ENCODE measurements at places on chromosomes 13 and 19. TPM values are rescaled to one million over a fixed set of nuclear protein-coding genes. Genes with fewer than 3 reads are reported as not detected.

The SERTM1 gene
- total RNA-seq: not detected

GRCh38 chr13:31530922-31531321 lies 208.4 kb upstream of the RXFP2 start:
- H3K4me3 ChIP-seq: no peak overlapping the region
- no peaks in the 10 kb centered on the region for H3K27me3 ChIP-seq
- no peaks in the 10 kb centered on the region for H3K4me1 ChIP-seq
- H3K36me3 ChIP-seq: no peaks in the 10 kb centered on the region
- DNase-seq: no peak

DNA sequence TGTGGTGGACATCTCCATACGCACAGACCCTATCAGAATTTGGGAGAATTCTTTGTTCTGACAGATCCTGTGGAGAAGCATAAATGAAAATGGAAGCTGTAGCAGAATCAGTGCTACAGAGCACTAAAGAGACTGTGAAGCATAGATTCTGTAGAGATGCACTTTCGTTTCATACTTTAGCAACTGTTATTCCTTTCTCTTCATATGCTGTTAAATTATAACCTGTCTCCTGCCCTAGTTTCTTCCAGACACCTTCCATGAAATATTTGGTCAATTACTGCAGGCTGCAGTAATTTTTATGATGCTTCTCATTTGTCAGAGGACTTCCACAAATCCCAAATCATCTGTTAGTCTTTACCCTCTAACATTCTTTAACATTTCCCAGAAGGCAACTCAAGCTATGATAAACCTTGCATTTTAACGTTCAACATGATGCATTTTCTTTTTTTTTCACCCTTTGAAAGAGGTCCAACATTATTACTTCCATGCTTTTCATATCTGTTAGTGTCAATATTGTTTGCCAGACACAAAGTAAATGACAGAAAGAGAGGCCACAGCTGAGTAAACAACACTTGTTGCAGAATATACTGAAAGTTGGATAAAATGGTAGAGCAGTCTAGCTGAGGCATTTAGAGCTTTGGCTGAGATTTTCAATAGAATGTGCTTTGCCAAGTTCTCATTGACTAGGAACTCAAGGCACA lies 412.7 kb downstream of the LMO7 start:
- no peaks in the 10 kb centered on the region for H3K27me3 ChIP-seq
- no peaks in the 10 kb centered on the region for H3K36me3 ChIP-seq
- no peak for DNase-seq
- H3K4me1 ChIP-seq: peaks cover 7% of the 10 kb centered on the region

DNA sequence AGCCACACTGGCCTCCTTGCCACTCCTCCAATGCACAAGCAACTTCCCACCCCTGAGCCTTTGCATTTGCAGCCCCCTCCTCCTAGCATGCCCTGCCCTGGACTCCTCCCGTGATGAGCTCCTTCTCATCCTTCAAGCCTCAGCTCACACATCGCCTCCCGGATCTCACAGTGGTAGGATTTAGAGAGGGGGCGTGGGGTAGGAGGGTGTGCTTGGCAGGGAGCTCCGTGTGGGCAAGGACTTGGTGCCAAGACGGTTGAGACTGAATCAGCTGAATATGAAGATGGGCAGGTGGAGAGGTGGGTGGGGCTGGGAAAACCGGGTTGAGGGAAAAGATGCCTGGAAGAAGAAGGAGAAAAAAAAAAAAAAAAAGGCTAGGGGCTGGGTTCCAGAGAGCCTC lies 48.4 kb upstream of the ZNRF4 start:
- H3K27me3 ChIP-seq: peaks cover 25% of the 10 kb centered on the region
- H3K4me1 ChIP-seq: no peaks in the 10 kb centered on the region
- no peak overlapping the region for H3K27ac ChIP-seq
- no peak overlapping the region for H3K4me3 ChIP-seq
- H3K36me3 ChIP-seq: no peaks in the 10 kb centered on the region

DNA sequence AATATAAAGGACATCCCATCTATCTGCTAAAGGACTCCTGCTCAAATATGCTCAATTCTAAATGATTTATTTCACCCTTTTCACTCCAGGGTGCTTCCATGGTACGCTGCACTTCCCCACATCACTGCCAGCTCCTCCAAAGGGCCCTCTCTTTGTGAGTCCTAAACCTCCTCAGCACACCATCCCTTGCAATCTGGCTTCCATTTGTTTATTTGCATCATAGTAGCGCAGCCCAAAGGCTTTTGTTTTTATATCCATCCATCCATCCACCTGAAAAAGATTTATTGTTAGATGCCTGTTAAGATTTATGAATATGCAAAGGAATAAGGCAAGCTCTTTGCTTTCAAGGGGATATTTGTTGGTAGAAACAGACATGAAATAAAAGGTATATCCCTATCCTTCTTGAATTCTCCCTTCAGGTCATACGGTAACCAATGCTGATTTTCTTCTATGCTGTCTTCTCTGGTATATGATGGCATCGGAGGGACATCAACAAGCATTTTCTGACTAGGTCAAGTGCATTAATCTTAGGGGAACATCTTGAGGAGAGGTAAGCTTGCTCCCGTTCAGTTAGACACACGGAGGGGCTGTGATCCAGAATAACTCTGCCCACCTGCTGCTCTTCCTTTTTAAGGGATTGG lies 397.6 kb downstream of the LIG4 start:
- DNase-seq: peak; percentile 6
- H3K27ac ChIP-seq: no peak overlapping the region
- H3K27me3 ChIP-seq: no peaks in the 10 kb centered on the region
- no peak overlapping the region for H3K4me3 ChIP-seq

DNA sequence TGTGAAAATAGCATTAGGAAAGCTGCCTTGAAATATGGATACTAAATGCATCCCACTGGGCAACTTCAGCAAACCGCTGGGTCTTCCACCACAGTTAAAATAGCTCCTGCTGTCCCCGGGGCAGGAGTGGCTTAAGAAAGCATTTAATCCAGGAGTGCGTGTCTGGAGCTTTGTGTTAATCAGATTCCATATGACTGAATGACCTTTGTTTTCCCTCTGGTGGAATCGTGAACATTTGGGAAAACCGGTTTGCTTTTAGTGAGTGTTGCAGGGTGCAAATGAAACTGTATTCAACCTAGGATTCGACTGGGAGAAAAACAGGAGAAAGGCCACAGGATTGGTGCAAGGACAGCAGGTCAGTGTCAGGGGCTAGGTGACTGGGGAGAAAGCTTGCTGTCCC lies 237.6 kb upstream of the MAB21L1 start:
- DNase-seq: peak; percentile 52
- H3K4me3 ChIP-seq: no peak overlapping the region
- H3K27me3 ChIP-seq: no peaks in the 10 kb centered on the region
- no peak overlapping the region for H3K27ac ChIP-seq
- no peaks in the 10 kb centered on the region for H3K36me3 ChIP-seq
- peaks cover 6% of the 10 kb centered on the region for H3K4me1 ChIP-seq

GRCh38 chr19:9531933-9532332 lies 6.5 kb downstream of the ZNF426 start:
- no peak for DNase-seq
- H3K27me3 ChIP-seq: no peaks in the 10 kb centered on the region
- no peak overlapping the region for H3K4me3 ChIP-seq
- no peaks in the 10 kb centered on the region for H3K4me1 ChIP-seq
- peaks cover 88% of the 10 kb centered on the region for H3K36me3 ChIP-seq

DNA sequence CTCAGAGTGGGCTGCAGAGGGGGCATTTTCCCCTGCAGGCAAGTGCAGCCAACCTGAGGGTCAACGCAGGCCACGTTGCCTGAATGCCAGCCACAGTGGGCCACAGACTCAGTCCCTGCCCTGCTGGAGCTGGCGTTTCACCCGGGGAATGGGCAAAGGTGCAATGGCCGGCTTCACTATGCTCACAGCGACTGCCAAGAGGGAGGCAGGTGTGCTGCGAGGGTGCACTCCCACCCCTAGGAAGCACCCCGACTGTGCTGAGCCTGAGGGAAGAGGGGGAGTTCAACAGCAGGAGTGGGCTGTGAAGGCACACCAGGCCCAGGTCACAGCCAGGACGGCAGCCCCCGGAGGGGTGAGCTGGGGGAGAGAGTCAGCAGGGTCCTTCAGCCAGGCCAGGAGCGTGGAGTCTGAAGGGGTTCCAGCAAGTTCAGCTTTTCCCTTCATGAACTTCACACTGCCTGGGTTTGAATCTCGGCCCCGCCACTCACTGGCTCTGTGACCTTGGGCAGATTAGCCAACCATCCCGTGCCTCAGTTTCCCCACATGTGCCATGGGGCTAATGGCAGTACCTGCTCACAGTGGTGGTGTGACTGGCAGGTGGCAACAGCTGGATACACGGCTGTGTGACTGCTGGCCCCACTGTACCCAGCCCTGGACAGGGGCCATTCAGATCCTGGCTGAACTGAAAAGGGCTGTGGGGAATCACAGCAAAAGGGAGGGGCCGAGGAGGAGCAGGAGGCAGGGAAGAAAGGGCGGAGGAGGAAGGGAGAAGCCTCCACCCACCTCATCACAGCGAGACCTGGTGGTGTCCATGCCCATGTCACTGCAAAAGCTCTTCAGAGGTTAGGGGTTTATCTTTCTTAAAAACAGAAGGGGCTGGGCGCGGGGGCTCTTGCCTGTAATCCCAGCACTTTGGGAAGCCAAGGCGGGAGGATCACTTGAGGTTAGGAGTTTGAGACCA lies 7.6 kb downstream of the TRAPPC6A start:
- H3K27me3 ChIP-seq: no peaks in the 10 kb centered on the region
- no peaks in the 10 kb centered on the region for H3K4me1 ChIP-seq
- DNase-seq: no peak
- H3K4me3 ChIP-seq: no peak overlapping the region

Data from neural progenitor cell (in vitro differentiated cells).